NCI-H460 (cell line): ENCODE measurements at places on chromosomes 1 and 21. TPM values are rescaled to one million over a fixed set of nuclear protein-coding genes. Genes with fewer than 3 reads are reported as not detected.
A peak's percentile ranks its signal among the peaks of the same experiment; 100 is the strongest.

The LCK gene
- total RNA-seq: not detected in 2 replicates

DNA sequence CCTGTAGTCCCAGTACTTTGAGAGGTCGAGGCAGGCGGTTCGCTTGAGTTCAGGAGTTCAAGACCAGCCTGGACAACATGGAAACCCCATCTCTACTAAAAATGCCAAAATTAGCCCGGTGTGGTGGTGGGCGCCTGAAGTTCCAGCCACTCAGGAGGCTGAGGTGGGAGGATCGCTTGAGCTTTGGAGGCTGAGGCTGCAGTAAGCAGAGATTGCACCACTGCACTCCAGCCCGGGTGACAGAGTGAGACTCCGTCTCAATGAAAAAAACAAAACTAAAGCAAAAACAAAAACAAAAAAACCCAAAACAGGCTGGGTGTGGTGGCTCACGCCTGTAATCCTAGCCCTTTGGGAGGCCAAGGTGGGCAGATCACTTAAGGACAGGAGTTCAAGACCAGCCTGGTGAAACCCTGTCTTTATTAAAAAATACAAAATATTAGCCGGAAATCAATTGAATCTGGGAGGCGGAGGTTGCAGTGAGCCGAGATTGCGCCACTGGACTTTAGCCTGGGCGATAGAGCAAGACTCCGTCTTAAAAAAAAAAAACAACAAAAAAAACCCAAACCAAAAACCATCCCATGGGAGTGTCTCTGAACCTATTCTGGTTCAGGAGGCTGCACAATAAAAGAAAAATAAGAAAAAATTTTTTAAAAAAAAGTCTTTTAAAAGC, 1.7 kb upstream of the CGN start:
- DNase-seq: no peak

The DPYD gene
- 7.2 and 7.9 TPM in 2 replicates for total RNA-seq

GRCh38 chr1:186454981-186455380, 5.9 kb downstream of the PDC start:
- no peak for DNase-seq

DNA sequence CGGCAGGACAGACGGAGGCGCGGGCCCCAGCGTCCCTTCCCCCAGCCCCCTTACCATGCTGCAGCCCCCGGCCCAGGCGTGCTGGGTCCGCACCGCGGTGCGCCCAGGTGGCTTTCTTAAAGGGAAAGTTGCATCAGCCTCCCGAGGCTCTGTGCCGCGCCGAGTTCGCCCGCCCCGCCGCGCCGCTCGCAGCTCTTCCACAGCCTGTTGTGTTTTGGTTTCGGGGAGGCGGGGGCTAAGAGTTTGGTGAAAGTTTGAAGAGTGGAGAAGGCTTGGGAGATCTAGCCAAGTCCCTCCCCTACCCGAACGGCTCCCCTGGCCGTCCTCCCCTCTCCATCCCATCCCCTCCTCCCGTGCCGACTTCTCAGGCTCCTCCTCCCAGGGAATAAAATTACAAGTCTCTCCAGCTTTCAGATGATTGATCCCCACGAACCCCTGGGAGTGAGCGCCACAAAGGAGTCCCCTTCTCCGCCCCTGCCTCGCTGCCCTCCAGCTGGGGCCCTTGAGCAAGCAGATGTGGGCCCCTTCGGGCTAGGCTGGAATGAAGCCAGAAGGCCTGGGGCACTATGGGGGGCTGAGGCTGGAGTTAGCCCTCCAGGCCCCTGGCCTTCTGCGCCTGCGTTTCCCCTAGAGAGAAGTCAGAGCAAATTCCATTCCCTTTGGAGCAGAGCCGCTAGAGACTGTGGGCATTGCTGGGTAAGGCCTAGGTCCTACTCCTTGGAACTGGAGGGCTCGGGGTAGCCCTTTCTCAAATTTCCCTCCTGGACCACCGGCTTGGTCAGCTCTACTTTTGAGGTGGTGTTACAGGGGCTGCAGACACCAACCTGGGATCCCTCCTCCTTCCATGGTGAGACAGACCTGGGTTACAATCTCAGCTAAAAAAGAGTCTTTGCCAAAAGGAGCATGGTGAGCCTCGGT, at the start of gene SLC6A9:
Gene SLC6A9, minus strand, starts transcription at position 211 of the 918 bp plus-strand sequence. CDS start 7,185 bp downstream, outside the sequence.
- peak; percentile 33 for DNase-seq

The ORC1 gene
- total RNA-seq: 8.3 and 8.5 TPM in 2 replicates

GRCh38 chr1:57748719-57749118, 324.9 kb upstream of the DAB1 start:
- no peak for DNase-seq

DNA sequence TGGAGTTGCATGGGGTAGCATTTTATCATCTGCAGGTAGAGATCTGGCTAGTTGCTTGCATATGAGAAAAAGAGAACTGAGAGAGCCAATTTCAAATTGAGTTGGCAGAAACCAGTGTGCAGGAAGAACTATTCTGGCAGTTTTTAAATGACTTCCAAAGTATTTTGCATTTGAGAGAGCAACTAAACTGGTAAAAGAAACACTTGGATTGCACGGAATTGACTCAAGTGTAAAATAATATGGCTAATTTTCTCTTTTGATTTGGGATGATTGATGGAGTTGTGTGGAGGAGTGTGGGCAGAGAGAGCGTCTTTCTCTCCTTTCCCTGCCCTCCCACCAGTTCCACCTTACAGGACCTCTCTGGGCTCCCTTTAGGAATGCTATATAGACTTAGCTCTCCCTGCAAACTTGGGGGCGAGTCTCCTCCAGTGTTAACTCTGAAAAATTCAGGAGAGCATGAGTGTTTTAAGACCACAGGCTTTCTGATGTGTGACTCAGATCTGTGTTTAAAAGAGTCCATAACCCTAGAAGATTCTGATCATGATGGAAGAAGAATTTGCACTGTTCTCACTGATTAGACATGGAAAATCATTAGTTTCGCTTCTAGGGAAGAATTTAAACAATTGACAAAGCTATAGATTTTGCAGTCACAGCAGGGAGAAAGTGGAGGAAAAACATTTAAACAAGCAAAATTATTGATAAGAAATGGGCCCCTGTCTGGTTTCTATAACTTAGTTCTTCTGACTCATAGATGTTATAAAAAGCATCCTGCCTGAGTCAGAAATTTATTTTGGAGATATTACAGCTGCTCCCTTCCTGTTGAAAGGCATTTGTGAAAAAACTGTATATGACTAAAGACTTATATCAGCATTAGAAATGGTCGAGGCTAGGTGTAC, 24.9 kb upstream of the CTBS start:
- DNase-seq: no peak

The UTS2 gene
- not detected in 2 replicates for total RNA-seq

- DNase-seq: no peak
Observed at GRCh38 chr1:59276439-59276851, 20.4 kb upstream of the FGGY start.

DNA sequence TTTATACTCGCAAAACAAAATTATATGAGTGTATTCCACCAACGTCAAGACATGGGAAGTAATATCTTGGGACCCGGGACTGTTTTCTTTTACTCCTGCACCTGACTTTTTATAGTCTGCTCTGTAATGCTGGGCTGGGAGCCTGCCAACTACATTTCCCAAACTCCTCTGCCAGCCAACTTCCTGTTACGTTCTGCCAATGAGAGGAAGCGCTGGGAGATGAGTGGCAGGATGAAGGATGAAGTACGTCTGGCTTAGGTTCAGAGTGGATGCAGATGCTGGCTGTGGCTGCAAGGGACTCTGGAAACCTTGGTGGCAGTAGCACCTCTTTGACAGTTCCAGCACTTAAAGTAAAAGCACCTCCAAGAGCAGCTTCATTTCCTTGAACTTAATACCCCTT, 59.6 kb downstream of the USP24 start:
- no peak for DNase-seq

GRCh38 chr1:93180723-93181613, at the start of gene CCDC18:
Gene CCDC18 (plus strand): TSS chr1:93180724. CDS start chr1:93183362, 2,638 bp downstream.
- DNase-seq: no peak

The FAAH gene
- 0.17 and 0.54 TPM in 2 replicates for total RNA-seq
